ENCODE measurements at places on chromosomes 4 and X.

DNA sequence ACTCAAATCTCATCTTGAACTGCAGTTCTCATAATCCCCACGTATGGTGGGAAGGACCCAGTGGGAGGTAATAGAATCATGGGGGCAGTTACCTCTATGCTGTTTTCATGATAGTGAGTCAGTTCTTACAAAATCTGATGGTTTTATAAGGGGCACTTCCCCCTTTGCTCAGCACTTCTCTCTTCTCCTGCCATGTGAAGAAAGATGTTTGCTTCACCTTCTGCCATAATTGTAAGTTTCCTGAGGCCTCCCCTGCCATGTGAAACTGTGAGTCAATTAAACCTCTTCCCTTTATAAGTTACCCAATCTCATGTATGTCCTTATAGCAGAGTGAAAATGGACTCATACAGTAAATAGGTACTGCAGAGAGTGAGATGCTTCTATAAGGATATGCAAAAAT lies 1050.6 kb upstream of the GRIA3 start:
- DNase-seq, result no peak

DNA sequence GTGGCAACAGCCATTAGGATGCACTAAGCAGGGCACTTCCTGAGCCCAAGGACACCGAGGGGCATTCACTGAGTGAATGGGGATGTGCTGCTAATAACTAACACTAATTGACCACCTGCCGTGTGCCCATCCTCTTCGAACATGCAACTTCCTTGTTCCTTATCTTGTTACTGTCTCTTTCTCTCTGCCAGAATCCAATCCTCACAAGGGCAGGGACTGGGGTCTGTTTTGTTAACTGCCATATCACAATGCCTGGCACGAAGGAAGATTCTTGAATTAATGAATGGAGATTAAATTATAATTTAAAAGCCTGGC lies 1.3 kb downstream of the ERAS start:
- no peak for DNase-seq

GRCh38 chr4:1043651-1044468 lies 32.4 kb downstream of the FGFRL1 start:
- DNase-seq, result peak; percentile 92

GRCh38 chr4:95248720-95249425 lies 299.9 kb downstream of the UNC5C start:
- DNase-seq, result no peak

DNA sequence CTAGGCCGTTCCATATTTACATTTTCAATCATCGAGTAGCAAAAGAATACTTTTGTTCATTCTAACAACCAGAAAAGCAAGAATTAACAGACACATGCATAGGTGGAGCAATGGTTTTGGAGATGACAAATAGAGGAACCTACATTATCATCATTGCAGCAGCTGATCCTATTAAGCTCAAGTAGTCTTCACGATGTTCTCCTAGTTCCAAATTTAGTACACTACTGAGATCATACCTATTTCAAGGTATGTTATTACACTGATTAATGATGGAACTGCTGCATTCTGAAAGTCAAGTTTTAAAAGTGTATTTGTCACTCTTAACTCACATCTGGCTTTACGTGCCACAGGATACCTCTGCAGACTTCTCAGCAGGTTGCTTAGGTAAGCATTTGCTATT lies 87.4 kb downstream of the ADGRA3 start:
- DNase-seq, result no peak

DNA sequence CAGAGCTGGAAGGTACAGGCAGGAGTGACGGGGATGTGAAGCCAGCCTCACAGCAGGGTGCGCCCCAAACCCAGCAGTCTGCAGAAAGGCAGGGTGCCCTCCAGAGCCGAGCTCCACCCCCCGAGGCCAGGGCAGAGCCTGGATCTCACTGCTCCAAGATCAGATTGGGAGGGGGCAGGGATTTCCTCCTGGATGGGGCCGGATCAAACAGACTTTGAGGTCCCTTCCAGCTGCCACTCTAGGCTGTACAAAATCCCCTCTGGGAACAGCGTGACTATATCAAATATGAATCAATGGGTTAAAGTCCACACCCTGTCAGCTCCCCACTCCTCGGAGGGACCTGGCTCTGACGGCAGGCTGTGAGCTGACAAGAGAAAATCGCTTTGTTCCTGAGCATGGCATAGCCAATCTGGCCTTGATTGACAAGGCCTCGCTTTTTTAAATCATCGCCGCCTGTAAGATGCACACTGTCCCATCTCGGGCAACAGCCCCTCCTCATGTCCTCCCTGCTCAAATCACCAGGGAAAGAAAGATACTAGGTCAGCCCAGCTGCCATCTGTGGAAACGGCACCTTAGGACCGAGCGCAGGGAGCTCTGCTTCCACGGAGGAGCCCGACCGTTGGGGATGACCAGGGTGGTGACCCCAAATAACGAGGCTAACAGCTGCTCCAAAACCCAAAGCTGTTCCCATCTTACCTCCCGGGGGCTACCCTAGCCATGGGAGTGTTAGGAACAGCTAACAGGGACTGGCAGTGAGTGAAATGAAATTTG lies 39.9 kb downstream of the PSAPL1 start:
- no peak for DNase-seq

DNA sequence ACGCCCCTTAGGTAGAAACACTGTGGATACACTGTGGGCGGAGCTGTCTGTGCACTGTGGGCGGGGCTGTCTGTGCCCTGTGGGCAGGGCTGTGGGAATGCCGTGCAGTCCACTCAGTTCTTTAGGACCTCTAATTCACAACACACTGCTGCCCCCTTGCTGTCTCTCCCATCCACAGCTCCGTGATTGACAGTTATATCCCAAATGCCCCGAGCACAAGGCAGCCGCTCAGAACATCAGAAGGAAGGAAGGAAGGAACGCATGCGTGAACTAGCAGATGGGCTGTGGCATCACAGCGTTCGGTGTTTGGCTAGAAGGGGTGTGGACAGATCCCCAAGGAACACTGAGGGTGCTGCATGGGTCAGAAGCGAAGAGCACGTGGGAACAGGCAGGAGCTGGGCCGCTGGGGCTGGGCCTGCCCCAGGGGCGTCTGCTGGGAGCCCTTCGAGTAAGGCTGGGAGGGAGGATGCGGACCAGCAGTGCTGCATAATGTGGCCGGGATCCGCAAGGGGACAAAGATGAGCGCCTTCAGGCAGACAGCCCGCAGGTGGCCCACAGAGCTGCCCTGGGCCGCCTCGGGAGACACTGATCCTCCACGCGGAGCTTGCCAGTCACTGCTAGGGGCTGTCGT lies 29.8 kb downstream of the ACOX3 start:
- DNase-seq, result peak; percentile 33

DNA sequence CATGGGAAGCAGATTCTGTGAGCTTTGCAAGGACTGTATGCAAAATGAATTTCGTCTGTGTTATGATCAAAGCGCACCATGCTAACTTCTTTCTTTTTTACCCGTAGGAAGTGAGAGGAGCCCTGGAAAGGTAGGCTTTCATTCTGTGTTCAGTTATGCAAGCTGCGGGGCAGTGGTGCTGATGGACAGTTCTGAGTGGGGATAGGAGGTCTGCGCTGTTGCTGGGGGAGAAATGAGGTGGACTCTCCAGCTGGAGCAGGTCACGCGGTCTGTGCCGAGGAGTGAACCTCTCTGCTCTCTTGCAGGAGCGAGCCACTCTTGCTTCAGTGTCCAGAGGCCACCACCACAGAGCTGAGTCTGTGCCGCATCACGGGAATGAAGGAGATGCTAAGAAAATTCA lies 4.5 kb downstream of the TRIML1 start:
- DNase-seq, result no peak

GRCh38 chr4:41212616-41213203 lies 1.6 kb downstream of the APBB2 start:
- peak; percentile 43 for DNase-seq

- DNase-seq, result no peak
Observed at GRCh38 chrX:17990532-17990931, 129.4 kb upstream of the RAI2 start.

- DNase-seq, result no peak
Observed at GRCh38 chr4:95821867-95822266, 18.0 kb upstream of the PDHA2 start.

GRCh38 chr4:6753891-6754290 lies 28.6 kb upstream of the KIAA0232 start:
- DNase-seq, result no peak

DNA sequence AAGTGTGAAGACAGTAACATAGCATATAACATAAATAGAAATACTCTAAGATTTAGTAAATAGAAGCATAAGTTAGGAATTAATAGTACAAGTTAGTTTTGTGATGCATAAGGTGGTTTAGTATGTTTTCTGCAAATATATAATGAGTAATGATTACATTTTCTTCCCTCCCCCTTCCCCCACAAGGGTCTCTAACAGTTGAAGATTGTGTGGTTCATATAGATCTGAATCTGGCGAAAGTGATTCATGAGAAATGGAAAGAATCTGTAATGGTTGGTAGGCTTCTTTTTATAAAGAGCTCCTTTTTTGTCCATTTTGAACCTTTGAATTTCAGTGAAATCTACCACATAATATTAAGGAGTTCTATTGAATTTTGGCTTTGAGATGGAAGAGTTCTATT lies 66.3 kb downstream of the N4BP2 start:
- DNase-seq, result no peak

DNA sequence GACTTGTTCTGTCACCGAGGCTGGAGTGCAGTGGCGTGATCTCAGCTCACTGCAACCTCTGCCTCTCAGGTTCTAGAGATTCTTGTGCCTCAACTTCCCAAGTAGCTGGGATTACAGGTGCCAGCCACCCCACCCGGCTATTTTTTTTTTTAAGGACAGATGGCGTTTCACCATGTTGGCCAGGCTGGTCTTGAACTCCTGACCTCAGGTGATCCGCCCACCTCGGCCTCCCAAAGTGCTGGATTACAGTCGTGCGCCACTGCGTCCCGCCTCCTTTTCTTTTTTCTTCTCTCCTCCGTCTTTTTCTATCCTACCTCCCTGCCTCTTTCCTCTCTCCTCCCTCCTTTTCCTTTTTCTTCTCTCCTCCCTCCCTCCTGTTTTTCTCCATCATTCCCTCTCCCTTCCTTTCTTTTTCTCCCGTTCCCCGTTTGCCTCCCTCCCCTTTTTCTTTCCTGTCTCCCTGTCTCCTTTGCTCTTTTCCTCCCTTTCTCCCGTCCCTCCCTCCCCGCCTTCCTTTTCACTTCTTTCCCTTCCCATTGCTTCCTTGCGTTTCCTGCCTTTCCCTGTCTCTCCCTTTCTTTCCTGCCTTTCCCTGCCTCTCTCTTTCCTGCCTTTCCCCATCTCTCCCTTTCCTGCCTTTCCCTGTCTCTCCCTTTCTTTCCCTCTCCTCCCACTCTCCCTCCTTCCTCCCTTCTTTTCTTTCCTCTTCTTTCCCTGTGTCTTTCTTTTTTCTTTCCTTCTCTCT lies 2.1 kb upstream of the SLC25A6 start:
- DNase-seq, result no peak

- DNase-seq, result no peak
Observed at GRCh38 chr4:52999626-53000025, 137.5 kb downstream of the RASL11B start.

GRCh38 chr4:142265536-142265935 lies 580.6 kb downstream of the INPP4B start:
- DNase-seq, result no peak

- DNase-seq, result no peak
Observed at GRCh38 chrX:48606091-48606490, 8.8 kb downstream of the WDR13 start.

- DNase-seq, result no peak
Observed at GRCh38 chr4:169690787-169691186, 67.0 kb downstream of the HPF1 start.

DNA sequence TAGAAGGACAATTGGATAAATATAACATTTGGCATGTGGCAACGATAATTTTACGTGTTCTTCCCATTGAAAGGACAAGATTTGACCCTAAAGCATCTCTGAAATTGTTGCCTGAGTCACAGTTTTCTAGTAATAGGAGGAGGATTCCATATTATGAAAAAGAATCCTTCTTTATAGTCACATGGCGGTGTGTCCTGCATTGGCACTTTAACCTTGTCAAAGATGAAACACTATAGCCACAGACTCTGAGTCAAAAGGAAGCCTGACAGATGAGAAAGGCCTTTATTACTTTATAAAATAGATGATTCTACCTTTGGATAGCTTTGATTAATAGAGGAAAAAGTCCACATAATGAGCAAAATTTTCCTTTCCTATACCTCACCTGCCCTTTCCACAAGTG lies 11.5 kb downstream of the LNX1 start:
- DNase-seq, result no peak

DNA sequence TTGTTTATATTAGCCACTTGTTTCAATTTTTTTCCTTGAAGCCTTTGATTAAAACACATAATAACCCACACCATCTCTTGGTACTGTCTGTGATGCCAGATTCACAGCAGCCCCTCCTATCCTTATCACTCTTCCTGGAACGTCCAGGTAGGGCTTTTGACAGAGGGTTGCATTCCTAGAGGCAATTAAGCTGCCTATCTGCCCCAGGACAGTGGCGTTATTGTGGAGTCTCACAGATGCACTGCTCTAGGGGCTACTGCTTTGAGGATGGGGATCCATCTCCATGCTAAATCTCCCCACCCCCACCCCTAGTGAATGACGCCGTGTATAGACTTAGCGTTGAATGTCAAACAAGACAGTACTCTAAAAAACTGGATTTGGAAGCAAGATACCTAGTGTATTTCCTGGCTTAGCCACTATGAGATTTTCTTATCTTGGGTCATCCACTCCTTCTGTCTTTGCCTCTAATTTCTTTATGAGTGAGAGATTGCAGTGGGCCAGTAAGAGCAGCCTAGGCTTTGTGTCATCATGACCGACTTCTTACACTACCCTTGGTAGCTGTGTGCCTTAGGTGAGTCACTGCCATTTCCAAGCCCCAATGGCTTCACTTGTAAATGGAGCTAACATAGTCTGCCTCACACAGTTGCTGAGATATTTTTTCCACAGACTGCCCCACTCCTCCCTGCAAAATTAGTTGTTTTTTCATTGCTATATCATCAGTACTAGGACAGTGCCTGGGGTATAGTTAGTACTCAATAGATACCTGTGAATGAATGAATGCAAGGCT lies 90.9 kb downstream of the EGF start:
- no peak for DNase-seq

GRCh38 chrX:130778773-130779172 lies 124.2 kb downstream of the ENOX2 start:
- DNase-seq, result no peak

GRCh38 chrX:53268173-53268572 lies 13.2 kb downstream of the IQSEC2 start:
- DNase-seq, result peak; percentile 54

DNA sequence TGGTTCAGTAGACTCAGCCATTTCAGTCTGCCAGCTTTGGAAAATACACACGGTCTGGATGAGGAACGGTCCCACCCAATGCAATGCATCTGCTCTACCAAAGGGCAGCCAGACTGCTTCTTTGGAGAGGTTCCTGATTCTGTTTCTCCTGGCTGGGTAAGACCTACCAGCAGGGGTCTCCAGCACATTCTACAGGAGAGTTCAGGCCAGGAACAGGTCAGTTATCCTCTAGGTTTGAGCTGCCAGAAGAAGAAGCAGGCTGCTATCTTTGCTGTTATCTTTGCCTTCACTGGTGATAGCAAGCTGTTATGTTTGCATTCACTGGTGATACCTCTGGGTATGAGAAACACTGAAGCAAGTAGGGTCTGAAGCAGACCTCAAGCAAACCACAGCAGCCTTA lies 45.5 kb upstream of the PBDC1 start:
- DNase-seq, result no peak
